ENCODE measurements at places on chromosomes 6 and 20.

GRCh38 chr20:64080013-64080812 lies at the start of gene OPRL1:
Gene OPRL1, plus strand, starts transcription at chr20:64080082. Its CDS starts 12,639 bp downstream, at chr20:64092721.
- DNase-seq, result peak; percentile 59

GRCh38 chr6:143135325-143135724 lies 74.6 kb downstream of the AIG1 start:
- no peak for DNase-seq

GRCh38 chr6:35327349-35328027 lies 14.9 kb upstream of the PPARD start:
- DNase-seq, result peak; percentile 31

DNA sequence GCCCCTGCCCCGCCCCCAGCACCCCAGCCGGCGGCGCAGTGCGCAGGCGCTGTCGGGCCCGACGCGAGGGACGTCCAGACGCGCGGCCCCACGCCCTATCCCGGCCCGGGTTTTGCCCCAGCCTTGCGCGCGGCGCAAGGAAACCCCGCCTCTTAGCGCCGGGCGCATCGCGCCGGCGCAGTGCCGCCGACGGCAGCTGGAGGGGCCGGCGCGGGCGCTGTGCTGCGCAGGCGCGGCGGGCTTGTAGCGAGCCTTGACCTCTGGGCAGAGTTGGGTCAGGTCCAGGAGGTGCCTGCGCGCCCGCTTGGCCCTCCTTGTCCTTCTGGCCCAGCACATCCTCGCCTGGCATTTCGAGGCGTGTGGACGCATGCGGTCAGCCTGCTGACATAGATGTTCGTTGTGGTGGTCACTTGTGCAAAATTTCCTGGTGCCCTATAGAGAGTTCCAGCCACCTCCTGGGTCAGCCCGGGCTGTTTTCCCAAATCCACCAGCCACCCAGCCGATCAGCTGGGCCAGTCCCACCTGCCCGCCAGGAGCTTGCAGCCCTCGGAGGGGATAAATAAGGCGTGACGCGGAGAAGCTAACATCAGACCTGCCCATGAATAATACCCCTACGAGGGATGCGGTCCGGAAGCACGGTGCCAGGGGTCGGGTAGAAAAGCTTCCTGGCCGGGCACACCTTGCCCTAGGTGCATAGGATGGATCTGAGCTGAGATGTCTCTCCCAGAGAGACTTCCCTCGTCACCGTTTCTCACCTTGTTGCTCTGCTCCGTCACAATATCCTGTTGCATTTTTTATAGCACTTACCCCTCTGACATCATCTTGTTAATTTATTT lies 428 bp upstream of the PRELID3B start:
- DNase-seq, result peak; percentile 92

DNA sequence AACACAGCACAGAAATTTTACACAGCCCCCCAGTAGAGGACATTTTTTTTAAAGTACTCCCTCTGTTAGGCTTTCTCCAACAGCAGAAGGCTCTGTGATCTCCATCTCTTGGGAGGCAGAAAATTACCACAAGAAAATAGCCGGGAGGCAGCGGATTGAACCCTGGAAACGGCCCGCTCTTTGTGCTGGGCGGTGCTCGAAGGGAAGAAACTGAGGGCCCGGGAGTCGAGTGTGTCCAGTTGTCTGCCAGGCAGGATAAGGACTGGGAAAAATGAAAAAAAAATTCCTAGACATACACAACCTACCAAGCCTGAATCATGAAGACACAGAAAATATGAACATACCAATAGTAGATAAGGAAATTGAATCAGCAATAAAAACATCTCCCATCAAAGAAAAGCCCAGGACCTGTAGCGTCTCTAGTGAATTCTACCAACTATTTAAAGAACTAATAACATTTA lies 31.5 kb downstream of the POM121L2 start:
- no peak for DNase-seq

- no peak for DNase-seq
Measured at GRCh38 chr6:13993416-13993815, 68.7 kb downstream of the RNF182 start.

DNA sequence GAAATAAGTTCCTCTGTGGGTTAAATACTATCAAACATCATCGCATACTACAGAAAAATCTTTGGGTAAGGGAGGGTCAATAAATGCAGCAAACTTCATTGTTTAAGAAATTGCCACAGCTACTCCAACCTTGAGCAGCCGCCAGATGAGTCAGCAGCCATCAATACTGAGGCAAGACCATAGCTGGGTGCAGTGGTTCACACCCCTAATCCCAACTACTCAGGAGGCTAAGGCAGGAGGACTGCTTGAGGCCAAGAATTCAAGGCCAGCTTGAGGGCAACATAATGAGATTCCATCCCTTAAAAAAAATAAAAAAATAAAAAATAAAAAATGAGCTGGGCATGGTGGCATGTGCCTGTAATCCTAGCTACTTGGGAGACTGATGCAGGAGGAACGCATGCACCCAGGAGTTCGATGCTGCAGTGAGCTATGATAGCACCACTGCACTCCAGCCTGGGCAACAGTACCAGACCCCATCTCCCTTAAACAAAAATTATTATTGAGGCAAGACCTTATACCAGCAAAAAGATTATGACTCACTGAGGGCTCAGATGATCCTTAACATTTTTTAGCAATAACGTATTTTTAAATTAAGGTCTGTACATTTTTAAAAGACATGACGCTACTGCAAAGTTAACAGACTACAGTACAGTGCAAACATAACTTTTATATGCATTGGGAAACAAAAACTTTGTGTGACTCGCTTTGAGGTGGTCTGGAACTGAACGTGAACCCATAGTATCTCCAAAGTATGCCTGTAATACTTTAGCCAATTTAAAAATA lies 8.8 kb downstream of the SRPK1 start:
- no peak for DNase-seq

GRCh38 chr20:51394706-51395105 lies 147.8 kb downstream of the NFATC2 start:
- DNase-seq, result no peak

- DNase-seq, result no peak
Measured at GRCh38 chr6:158674342-158675131, 24.7 kb downstream of the SYTL3 start.

DNA sequence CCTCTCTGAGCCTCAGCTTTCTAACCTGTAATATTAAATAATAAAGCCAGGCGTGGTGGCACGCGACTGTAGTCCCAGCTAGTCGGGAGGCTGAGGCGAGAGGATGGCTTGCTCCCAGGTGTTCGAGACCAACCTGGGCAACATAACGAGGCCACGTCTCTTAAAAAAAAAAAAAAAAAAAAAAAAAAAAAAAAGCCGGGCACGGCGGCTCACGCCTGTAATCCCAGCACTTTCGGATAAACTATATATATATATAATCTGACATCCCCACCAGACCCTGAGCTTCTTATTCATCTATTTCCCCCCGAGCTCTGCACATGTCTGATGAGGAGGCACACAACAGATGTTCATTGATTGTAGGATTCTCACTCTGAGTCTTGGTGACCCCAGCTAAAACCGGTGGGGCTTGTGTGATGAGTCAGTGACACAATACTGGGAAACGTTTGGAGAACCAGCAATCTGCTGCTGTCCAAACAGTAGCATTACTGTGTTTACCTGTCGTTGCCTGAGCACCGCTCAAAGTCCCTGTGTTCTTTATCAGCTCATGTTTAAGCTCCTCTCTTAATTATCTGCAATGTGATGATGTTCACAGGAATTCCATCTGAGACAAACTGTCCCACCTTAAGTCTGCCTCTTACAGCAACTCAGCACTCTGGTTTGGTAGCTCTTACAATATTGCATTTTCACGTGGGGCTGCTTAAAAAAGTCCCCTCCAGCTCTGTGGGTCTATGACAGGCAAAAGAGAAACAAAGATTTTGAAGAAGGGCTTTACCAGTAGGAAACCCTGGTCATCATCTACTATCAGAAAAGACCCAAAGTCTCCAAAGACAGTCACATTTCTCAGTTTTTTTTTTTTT lies 1.0 kb upstream of the SPATA2 start:
- DNase-seq, result no peak

DNA sequence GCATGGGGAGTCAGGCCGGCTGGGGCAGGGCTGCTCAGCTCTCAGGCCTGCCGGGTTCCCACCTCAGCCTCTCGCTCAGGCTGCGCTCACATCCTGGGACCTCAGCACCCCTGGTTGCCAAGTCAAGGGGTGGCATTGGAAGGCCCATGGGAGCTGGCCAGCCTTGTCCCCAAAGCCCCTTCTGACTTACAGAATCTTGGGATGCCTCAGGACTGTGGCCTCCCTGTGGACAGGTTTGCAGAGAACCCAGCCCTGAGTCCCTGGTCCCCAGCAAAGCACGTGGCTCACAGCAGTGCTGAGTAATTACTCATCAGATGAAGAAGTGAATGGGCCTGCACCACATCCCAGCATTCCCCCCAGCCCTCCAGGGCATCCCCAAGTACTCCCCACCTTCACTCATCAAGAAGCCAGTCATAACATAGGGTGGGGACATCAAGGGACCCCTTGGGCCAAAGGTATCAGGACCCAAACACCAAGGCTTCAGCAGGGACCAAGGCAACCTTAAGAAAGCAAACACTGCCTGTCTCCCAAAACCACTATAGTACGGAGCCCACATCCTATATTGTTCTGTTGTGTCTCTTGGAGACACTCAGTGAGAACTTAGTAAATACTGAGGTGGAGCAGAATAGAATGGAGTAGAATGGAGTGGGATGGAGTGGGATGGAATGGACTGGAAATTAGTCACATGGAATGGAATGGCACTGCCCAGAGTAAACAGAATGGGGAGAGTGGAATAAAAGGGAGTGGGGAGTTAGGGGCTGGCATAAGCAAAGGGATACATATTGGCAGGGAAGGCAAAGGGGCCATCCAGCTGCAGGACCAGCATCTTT lies 3.6 kb downstream of the PGC start:
- DNase-seq, result no peak

DNA sequence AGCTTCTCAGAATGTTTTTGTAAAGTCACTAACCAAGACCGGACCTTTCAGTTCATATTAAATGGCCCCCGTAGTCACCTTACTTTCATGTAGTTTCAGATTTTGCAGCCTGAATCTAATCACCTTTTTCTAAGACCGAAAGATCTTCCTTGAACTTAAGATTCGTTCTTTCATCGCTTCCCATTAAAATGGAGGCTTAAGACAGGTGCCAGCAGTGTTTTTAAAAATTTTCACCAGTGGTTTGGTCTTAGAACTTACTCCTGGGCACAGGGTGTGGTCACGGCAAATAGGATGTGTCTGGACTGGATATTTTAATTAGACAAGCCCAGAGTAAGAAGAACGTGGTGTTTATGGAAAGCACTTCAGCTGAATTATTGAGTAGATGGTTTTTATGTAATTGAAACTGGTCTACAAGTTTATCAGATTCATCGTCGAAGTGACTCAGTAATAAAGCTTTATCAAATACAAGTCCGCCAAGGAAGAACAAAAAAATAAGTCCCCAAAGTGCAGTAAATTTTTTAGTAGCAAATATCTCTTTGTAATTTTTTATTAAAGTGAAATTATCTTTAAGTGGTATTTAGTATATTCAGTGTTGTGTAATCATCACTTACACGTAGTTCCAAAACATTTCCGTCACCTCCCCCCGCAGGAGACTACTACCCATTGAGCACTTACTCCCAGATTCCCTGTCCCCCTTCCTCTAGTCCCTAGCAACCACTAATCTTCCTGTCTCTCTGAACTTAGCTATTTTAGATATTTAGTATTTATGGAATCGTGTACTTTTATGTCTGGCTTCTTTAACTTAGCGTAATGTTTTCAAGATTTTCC lies 868 bp downstream of the SRSF3 start:
- DNase-seq, result peak; percentile 52

DNA sequence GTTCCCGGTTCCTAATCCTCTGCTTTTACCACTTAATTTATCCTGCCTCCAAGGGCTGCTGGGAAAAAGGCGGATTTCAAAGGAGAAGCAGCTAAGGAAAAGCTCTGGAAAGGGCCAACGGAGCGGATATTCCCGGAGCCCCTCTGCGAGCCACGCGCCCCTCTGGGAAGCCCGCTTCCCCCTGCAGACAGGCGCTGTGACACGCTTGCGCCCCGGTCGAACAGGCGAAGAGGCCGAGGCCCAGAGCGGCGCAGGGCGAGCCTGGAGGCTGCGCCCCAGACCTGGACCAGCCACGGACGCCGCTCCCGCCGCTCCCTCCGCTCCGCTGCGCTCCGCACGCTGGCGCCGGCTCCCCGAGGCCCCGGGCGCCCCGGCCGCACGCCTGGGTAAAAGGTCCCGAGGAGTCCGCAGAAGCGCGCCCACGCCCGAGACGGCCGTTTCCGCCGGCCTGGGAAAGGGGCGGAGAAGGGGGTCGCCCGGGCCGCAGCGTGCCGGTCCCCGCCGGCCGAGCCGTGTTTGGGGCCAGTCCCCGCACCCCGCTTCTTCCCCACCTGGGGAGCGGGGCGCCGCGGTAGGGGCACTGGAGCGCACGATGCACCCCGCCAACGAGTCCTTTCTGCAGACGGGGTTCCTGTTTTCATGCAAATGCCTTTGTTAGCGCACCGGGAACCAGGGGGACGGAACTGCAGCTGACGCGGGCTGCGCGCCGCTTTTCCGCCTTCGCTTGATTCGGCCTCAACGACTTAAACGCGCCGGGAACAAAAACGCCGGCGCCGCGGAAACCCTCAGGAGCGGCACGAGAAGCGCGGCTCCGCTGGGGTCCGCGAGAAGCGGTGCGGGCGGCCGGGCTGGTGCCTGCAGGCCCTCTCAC lies 91.9 kb upstream of the SIRPA start:
- DNase-seq, result peak; percentile 89

DNA sequence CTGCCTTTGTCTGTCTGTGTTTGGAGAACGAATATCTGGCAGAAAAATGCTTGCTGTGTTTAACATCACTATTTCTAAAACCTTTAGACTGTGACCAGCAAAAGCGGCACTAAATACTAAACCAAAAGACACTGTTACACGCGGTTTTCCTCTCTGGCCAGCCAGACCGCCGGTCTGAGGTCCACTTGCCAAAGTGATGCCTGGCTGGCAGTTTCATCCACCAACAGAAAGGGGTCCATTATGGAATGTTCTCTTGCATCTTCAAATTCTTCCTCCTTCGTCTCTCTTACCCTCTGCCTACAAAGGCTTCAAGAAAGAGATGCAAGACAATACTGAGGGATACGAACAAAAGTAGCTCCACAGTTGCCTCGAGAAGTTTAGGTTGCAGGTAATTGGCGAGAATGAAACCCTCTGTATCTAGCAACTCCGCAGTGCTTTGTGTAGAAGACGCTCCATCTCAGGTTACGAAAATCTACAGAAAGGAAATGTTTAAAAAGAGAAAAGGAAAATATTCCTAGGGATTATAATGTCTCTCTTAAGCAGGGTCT lies 176.6 kb downstream of the TRIM27 start:
- no peak for DNase-seq

DNA sequence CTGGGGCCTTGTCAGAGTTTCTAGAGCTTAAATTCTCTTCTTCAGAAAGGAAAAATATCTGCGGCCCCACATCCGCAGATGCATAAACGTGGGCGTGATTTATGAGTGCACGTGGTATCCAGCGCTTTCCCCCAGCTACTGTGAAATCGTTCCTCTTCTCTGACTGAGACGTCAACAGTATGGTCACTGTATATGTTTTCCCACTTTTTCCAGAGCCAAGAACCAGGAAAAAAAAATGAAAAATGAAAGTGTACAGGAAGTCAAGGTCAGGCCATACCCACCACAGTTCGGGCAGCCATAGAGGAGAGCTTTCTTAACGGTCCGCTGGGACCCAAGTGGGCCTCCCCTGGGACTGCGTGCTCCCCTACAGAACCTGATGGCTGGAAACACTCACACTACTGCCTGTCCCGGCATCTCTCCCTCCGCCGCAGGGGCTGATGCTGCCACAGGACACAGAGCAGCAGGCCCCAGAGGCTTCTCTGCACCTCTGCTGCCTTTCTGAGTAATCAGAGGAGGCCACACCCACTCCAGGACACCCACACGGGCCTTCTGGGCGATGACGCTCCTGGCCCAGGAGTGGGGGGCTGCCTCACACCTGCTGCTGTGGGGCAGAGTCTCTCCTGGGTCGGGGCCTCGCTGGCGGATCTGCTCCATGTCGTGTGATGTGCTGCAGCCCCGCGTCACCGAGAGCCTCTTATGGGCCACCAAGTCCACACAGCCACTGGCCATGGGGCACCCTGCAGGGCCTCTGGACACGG lies 16.4 kb upstream of the STX16 start:
- DNase-seq, result no peak

Data from retina (tissue), 1 donor.